ENCODE measurements at places on chromosomes 13 and 19.

DNA sequence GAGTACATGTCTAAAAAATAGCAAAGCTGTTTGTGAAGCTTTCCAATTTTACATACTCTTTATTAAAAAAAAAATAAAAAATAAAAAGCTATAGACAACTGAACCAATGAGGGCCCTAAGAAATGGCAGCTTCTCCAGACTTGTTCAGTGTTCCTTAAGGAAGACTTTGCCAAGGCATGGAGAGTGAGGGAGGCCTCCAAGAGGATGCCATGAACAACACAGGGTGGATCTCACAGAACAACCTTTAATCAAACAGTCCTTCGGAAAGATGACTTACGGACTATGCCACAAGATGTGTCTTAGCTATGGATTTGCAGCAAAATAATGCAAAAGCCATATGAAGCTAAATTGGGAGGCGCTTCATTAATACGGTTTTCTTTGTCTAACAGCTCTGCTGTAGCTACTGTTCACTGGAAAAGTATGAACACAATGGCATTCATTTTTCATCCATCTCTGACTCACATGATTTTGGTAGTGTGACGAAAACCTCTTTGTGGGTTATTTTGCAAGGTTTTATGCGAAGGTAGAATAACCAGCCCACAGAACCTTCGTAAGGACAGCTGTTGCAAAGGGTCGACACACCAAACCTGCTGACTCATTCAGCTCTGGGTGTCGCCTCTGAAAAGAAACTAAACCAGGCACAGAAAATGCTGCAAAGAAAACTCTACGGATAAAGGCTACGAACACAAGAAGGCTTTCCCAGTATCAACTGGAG is 27.7 kb downstream of the EFNB2 start:
- no peak for DNase-seq

GRCh38 chr19:14840206-14840605 is 5.2 kb upstream of the OR7A5 start:
- DNase-seq = no peak

GRCh38 chr19:6340493-6341201 is 7.2 kb upstream of the ACER1 start:
- DNase-seq = no peak

- no peak for DNase-seq
Observed at GRCh38 chr13:38880397-38880796, 110.2 kb downstream of the STOML3 start.

GRCh38 chr13:95003019-95003813 is 290.9 kb upstream of the SOX21 start:
- no peak for DNase-seq

DNA sequence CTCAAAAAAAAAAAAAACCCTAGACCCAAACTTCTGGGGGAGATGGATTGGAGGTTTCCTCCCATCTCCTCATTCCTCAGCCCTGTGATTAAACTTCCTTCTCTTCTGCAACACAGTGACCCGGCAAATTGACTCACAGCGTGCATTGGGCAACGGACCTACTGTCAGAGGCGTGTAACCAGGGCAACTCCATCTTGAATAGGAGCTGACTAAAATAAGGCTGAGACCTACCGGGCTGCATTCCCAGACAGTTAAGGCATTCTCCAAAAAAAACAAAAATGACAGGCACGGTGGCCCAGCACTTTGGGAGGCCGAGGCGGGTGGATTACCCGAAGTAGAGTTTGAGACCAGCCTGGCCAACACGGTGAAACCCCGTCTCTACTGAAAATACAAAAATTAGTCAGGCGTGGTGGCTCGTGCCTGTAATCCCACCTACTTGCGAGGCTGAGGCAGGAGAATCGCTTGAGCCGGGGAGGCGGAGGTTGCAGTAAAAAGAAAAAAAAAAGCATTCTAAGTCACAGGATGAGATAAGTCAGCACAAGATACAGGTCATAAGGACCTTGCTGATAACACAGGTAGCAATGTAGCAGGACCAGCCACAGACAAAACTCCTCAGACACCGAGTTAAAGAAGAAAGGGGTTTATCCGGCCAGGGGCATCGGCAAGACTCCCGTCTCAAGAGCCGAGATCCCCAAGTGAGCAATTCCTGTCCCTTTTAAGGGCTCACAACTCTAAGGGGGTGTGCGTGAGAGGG is 5.4 kb upstream of the NLRP7 start:
- DNase-seq = no peak

DNA sequence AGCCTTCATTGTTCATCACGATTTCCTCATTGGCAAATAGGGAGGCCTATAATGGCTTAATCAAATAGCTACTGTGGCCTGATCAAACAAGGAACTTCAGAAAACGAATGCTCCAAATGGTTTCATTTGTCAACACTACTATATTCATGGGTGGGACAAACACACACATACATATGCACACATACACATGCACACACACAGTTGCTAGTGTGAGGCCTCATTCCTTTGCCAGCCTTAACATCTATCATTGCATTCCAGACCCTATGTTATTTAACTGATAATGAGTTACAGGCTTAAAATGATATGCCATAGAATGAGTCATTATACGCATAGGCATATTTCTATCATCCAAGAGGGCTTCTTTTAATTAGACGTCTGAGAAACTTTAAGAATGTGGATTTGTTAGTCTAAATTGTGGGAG is 140.2 kb downstream of the KLF5 start:
- no peak for DNase-seq

GRCh38 chr19:51142119-51142518 is at the start of gene SIGLEC7:
SIGLEC7 (plus strand) TSS chr19:51142301; CDS start chr19:51142370, 69 bp downstream.
- no peak for DNase-seq

DNA sequence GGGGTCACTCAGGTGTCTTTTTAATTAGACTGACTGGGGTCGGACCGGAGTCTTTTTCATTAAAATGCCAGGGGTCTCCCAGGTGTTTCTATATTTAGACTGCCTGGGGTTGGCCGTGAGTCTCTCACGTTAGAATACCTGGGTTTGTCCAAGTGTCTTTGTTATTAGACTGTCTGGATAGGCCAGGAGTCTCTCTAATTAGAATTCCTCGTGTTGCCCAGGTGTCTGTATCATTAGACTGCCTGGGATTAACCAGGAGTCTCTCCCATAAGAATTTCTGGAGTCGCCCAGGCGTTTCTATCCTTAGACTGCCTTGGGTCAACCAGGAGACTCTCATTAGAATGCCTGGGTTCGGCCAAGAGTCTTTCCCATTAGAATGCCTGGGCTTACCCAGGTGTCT is 1445.7 kb downstream of the UQCRFS1 start:
- no peak for DNase-seq

DNA sequence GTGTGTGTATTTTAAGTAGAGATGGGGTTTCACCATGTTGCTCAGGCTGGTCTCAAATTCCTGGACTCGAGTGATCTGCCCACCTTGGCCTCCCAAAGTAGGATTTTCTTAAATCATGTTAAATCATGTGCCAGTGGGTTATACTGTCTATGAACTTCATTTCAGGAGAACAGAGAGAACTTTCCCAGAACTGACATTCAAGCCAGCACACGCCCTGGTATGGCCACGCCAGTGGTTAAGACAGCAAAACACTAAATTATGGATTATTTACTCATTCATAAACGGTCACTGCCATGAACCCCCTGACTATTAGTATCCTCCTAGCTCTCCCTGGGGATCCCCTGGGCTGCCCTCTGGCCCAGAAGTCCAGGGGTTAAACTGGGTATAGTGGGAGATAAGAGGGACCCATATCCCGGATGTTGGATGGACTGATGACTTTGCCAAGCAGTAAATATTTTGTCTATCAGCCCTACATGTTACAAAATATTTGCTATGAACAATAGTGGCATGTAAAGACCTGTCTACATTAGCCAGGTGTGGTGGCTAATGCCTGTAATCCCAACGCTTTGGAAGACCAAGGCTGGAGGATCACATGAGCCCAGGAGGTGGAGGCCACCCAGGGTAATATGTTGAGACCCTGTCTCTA is 16.1 kb upstream of the STRN4 start:
- DNase-seq = no peak

GRCh38 chr13:106521095-106521799 is 14.2 kb downstream of the EFNB2 start:
- DNase-seq = no peak

DNA sequence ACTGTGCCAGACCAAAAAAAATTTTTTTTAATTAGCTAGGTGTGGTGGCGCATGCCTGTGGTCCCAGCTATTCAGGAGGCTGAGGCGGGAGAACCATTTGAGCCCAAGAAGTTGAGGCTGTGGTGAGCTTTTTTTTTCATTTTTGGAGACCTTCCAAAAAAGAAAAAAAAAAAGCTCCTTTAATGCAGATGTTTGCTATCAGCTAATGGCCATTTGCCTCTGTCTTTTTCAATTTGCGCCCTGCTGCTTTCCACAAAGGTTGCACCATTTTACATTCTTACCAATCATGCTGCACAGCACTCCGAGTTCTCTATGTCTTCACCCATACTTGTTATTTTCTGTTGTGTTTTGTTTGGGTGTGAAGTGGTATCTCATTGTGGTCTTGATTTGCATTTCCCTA is 15.6 kb upstream of the SMARCA4 start:
- DNase-seq = no peak

- peak; percentile 68 for DNase-seq
Observed at GRCh38 chr19:4851551-4852290, 15.7 kb downstream of the PLIN3 start.

DNA sequence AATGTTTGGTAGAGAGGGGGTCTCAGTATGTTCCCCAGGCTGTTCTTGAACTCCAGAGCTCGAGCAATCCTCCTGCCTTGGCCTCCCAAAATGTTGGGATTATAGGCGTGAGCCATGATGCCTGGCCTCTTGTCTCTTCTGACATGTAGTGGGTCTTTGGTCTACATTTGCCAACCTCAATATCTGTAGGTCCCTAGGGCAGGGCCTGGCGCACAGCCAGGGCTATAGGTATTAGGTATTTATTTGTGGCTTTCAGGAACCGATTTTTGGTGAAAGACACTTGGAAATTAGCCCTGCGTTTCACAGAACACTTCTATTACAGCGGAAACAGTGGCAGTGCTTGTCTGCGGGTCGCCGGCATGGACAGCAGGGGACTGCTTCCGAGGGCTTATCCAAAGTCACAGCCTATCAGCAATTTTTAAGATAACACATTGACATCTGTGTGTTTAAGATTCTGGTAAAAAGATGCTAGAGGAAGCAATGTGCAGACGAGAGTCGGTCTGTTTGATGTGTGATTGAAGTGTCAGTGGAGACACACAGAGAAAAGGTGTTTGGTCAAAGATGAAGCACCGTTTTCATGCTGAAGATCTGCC is 14.5 kb downstream of the ZNF536 start:
- no peak for DNase-seq

GRCh38 chr13:78323040-78323439 is 280.3 kb downstream of the POU4F1 start:
- DNase-seq = no peak

DNA sequence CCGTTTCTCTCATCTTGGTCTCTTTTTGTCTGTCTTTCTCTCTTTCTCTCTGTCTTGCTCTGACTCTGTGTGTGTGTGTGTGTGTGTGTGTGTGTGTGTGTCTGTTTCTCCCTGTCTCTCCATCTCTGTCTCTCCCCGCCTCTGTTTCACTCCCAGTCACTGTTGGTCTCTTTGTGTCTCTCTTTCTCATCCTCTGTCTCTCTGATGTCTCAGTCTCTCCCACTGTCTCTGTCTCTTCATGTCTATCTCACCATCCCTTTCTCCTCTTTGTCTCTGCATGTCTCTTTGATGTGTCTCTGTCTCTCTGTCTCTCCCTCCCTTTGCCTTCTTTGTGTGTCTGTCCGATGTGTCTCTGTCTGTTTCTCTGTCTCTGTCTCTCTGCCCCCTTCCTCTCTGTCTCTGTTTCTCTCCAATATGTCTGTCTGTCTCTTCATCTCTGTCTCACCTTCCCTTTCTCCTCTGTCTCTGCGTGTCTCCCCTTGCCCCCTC is 2.5 kb downstream of the NFIC start:
- DNase-seq = no peak

GRCh38 chr13:105572401-105572800 is 963.1 kb downstream of the EFNB2 start:
- DNase-seq = no peak

- DNase-seq = no peak
Observed at GRCh38 chr13:101452519-101453485, at the start of gene ITGBL1. ITGBL1 (plus strand) TSS chr13:101452675; CDS start chr13:101452834, 159 bp downstream.

GRCh38 chr13:79051472-79051871 is 354.6 kb downstream of the RBM26 start:
- no peak for DNase-seq

DNA sequence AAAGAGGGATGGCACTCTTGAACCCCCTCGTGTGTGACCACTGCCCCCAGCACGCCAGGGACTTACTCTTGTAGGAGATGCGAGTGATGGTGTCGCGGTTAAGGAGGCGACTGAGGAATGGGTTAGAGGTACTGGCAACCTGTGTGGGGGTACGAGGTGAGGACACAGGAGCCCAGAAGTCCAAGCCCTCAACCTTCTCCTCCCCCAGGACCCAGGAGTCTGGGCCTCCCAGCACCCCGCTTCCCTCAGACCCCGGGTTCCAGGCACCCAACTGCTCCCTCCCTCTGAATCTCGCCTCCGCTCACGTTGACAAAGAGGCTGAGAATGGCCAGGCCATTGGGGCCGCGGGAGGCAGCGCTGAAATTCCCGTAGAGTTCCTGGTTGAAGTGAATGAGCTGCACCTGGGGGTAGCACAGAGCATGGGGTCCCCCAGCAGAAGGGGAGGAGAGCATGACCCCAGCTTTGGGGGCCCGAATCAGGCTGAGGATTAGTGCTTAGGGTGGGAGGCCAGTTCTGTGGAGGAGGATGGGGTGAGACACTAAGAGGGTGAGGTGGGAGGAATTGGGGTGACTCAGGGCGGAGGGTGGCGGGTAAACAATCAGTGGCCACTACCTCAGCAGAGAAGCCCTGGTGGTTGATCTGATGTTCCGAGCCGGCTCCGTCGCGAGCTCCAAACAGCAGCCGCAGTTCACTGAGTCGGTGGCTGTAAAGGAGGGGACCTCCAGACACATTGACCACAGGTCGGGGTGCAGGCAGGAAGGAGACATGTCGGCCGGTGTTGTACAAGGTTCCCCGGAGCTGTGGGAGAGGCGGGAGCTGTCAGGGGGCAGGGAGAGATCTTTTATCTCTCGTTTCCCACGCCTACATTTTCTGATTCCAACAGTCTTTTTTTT is 2.5 kb upstream of the DBP start:
- no peak for DNase-seq

DNA sequence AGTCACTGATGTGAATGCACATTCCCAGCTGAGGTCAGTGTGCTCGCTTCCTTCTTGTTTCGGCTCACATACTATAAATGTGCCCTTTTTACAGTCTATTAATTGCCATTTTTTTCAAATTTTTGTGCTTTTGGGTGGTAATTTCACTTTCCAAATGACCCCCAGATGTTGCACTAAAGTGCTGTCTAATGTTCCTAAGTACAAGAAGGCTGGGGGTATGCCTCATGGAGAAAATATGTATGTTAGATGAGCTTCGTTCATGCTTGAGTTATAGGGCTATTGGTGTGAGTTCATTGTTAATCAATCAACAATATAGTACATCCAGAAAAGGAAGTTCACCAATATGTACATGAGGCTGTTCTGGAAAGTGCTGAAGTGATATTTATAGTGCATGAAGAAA is 84.7 kb downstream of the KL start:
- no peak for DNase-seq

- DNase-seq = no peak
Observed at GRCh38 chr19:45010306-45010705, 9.0 kb downstream of the RELB start.

DNA sequence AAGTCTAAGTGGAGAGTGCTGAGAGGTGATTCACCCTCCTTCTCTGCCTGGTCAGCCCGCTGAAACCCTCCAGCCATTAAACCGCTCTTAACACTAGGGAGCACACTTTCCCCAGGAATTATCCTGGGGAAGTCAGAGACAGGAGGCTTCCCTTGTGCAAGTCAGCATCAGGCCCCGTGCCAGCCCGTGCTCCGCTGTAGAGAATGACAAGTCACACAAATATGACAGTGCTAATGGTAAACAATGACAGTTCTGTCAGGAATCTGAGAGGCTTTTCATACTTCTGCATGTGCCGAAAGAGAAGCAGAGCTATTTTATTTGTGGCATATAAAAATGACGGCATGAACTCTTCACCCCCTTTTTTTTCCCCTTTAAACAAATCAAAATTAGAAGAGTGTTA is 816.9 kb upstream of the SLC10A2 start:
- peak; percentile 36 for DNase-seq
